ENCODE measurements at places on chromosomes 5 and 9.

DNA sequence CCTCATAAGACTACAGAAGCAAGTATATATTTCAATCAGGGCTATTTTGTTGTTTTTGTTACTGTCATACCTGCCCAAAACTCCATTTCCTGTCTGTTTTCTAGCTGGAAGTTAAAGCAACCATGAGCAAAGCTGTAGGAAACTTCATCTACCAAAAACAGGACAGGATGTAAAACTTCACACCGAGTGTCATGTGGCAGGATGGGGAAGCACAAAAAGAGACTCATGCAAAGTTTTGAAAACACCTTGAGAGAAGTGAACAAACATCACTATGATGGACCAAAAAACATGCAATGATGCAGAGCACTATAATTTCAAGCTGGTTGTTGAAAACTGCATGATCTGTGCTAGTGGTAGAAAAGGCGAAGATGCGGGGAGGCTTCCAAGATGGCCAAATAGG is 6.3 kb upstream of the GZMA start:
- DNase-seq: no peak

DNA sequence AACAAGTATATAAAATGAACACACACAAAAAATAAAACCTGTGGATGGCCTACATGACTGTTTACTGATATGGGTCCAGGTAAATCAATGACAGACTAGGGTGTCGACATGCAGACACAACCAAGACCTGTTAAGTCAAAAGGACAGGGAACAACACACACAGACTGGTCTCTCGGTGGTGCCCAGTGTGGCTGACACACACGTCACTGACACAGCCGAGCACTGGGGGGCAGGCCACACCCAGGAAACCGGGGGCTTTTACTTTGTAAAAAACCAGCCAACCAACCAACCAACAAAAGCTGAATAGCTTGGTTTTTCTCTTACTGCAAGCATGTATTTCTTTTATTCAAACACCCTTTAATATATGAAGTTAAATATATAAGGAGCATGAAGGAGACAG is 5.0 kb downstream of the FAM163B start:
- no peak for DNase-seq

DNA sequence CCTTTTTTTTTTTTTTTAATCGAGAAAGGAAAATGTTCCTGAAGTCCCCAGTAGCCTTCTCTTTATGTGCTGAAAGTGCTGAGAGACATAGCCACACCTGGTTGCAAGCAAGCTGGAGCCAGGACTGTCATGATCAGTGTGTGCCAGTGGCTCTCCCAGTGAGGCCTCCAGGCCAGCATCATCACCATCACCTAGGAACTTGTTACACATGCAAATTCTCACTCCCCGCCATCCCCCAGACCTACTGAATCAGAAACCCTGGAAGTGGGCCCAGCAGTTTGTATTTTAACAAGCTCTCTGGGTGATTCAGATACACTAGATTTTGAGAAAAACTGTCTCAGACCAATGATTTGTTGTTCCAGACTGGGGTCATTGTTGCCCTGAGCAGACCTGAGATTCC is 181.9 kb upstream of the GLRA1 start:
- no peak for DNase-seq

- no peak for DNase-seq
Measured at GRCh38 chr5:14134083-14134482, 9.1 kb upstream of the TRIO start.

- DNase-seq: no peak
Measured at GRCh38 chr5:591746-592145, 20.4 kb upstream of the CEP72 start.

DNA sequence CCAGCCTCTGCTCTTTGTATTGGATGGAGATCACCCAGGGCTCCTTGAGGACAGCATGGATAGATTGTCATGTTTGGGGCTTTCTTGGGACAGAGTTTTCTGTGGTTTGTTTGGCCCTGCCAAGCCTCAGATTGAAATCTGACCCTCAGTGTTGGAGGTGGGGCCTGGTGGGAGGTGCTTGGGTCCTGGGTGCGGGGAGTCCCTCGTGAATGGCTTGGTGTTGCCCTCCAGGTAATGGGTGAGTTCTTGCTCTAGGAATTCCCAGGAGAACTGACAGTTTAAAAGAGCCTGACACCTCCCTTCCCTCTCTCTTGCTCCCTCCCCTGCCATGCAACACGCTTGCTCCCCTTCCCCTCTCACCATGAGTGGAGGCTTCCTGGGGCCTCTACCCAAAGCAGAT is 48.6 kb upstream of the OLFM1 start:
- no peak for DNase-seq

GRCh38 chr5:3347741-3348140 is 247.9 kb upstream of the IRX1 start:
- DNase-seq: no peak

Data from non-pigmented ciliary epithelial cell (primary cell).